Sigmoid colon (tissue), 7 donors: ENCODE measurements at places on chromosomes 4 and X. TPM values are rescaled to one million over a fixed set of nuclear protein-coding genes. Genes with fewer than 3 reads are reported as not detected.

DNA sequence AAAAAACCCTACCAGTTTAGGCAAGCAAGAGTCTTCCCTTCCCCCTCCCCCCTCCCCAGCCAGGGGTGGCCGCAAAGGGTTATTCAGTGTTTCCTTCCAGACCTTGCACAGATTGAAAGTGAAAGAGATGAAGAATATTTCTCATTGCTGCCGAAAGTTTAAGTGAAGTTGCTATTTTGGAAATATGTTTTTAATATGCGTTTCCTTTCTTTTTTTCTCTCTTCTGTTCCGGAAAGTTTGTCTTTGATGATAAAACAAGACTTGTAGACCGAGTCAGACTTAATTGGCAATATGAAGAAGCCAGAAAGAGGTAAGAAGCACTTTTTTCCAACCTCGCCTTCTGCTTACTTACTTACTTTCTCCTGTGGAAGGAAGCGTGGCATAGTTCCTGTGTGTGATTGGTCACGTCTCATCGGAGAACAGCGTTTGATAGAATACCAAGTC lies 58.5 kb upstream of the CLCN4 start:
- DNase-seq = no peak

- DNase-seq = no peak
Measured at GRCh38 chrX:11450354-11450753, 157.1 kb downstream of the AMELX start.

Gene VCX
- not detected for total RNA-seq

DNA sequence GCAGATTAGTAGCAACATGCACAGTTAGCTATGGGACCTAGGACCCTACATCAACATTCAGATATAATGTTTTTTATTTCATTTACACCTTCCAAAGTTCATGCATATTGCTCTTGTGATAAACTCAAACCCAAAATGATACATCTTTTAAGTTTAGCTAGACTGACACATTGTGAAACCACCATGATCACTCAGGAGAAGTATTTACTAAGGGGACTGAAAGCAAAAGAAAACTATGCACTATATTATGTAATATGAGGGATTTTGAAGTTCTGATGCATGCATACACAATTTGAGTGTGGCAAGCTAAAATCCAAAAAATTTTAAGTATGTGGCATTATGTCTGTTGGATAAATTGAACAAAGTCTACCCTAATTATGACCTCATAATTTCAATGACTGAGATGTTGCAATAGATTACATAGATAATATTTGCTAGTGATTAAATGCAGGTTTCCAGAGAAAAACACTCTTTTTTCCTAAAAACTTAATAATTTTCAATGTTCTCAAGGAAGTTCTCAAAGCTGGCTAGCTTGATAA lies 914.8 kb upstream of the GRIA3 start:
- DNase-seq = no peak

DNA sequence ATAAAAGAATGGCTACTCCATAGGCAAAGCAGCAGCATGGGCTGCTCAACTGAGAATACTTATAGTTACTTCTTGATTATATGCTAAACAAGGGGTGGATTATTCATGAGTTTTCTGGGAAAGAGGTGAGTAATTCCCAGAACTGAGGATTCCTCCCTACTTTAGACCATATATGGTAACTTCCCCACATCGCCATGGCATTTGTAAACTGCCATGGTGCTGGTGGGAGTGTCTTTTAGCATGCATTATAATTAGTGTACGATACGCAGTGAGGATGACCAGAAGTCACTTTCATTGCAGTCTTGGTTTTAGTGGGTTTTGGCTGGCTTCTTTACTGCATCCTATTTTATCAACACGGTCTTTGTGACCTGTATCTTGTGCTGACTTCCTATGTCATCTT lies 141.5 kb downstream of the MAGEB17 start:
- DNase-seq = no peak

Gene CCNA2
- 2.3 TPM for total RNA-seq

DNA sequence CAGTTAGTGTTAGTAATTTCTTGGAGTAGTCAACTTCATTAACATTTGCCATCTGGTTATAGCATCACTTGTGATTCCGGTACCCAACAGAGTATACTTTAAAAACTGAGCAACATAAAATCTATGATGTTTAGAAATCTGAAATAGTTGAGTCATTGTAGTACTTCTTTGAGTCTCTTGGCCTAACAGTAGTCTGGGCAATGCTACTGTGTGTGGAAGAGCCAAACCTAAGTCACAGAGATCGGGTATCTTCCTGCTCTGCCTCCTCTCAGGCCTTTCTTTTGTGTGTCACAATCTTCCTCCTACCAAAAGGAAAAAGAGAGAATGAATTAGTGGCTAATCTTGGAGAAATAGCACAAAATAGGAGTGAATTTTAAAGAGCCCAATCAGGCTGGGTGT lies 25.5 kb downstream of the DCUN1D4 start:
- DNase-seq = no peak

DNA sequence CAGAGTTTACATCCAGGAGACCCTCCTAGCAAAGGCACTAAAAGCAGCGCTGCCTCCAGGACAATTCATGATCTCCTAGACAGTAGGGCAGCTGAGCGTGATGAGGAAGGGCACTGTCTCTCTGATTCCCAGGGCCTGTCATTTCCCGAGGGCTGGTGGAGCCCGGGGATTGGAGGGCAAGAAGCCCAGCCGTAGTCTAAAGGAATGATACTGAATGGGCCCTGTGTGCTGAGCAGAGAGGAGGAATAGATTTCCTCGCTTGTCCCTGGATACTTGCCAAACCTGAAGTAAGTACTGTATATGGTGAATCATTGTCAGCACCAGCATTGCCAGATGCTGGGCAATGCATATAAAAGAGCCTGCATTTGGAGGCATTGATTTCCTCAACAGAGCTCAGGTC lies 88.0 kb upstream of the SLITRK2 start:
- DNase-seq = no peak

GRCh38 chr4:171334549-171334948 lies 478.7 kb upstream of the GALNTL6 start:
- no peak for DNase-seq

- peak; percentile 60 for DNase-seq
Measured at GRCh38 chrX:258291-259040, 22.7 kb upstream of the PLCXD1 start.

GRCh38 chrX:77899081-77899828 lies at the start of gene COX7B:
Gene COX7B, plus strand, starts transcription at chrX:77899468. Its CDS starts 86 bp downstream, at chrX:77899554.
- peak; percentile 86 for DNase-seq

DNA sequence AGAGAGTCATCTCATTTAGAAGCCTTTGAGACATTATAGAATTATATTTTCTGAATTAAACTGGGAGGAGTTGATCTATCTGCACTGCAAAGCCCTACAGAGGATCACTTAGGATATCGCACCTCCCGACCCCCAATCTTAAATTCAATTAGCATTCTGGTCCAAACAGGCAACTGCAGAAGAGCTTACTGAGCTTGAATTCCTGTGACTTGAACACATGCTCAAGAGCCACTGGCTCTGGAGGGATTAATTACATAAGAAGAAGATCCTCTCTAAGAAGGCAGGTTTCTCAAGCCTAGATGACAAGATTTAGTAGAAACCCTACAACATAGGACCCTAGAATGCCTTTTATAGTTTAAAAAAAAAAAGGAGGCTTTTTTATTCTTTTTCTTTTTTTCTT lies 548.9 kb downstream of the ARAP2 start:
- no peak for DNase-seq

GRCh38 chrX:8815460-8816065 lies 14.4 kb upstream of the FAM9A start:
- DNase-seq = no peak

GRCh38 chrX:71128915-71129765 lies 10.7 kb downstream of the MED12 start:
- DNase-seq = peak; percentile 80

- DNase-seq = no peak
Measured at GRCh38 chrX:83019258-83019657, 488.8 kb upstream of the POU3F4 start.

- DNase-seq = no peak
Measured at GRCh38 chr4:137203601-137204000, 328.7 kb downstream of the PCDH18 start.

- DNase-seq = no peak
Measured at GRCh38 chr4:37892641-37893040, 1.8 kb downstream of the TBC1D1 start.
